ENCODE measurements at places on chromosomes 3 and 15. TPM values are rescaled to one million over a fixed set of nuclear protein-coding genes. Genes with fewer than 3 reads are reported as not detected.

The KBTBD12 gene
- not detected for total RNA-seq

The TPRA1 gene
- total RNA-seq: 36.8 TPM

The GALNT15 gene
- total RNA-seq: 31.0 TPM

The HRH1 gene
- total RNA-seq: 13.8 TPM

The RTP3 gene
- total RNA-seq: not detected

The RARRES1 gene
- total RNA-seq: 26.0 TPM

The ETV5 gene
- 15.7 TPM for total RNA-seq

The TUSC7 gene
- not detected for total RNA-seq

The CCDC9B gene
- total RNA-seq: 0.44 TPM

The GOLGA8K gene
- total RNA-seq: not detected

The SUSD5 gene
- total RNA-seq: 2.2 TPM

The HCN4 gene
- total RNA-seq: not detected

The FMN1 gene
- 1.3 TPM for total RNA-seq

The MESP1 gene
- total RNA-seq: 1.2 TPM

The RTP1 gene
- not detected for total RNA-seq

The PGBD4 gene
- 1.3 TPM for total RNA-seq

The SSUH2 gene
- total RNA-seq: not detected

The ANKRD34C gene
- total RNA-seq: not detected

The PTX3 gene
- 457 TPM for total RNA-seq

The TRAK1 gene
- total RNA-seq: 18.7 TPM

The ATP10A gene
- 1.1 TPM for total RNA-seq

The CFAP100 gene
- not detected for total RNA-seq

The OR4F15 gene
- total RNA-seq: not detected

The CPNE9 gene
- not detected for total RNA-seq

The SEMA3B gene
- total RNA-seq: 4.4 TPM

The SCAANT1 gene
- not detected for total RNA-seq

The ANKUB1 gene
- not detected for total RNA-seq

The OR5K4 gene
- total RNA-seq: not detected

Measured in cardiac ventricle fibroblast (primary cell).